ENCODE measurements at places on chromosomes 13 and 19. TPM values are rescaled to one million over a fixed set of nuclear protein-coding genes. Genes with fewer than 3 reads are reported as not detected.

GRCh38 chr19:40921005-40921897 is 39.2 kb upstream of the CYP2A7 start:
- peaks cover 16% of the 10 kb centered on the region for H3K4me1 ChIP-seq
- no peak overlapping the region for H3K4me3 ChIP-seq
- no peaks in the 10 kb centered on the region for H3K36me3 ChIP-seq
- H3K27ac ChIP-seq, result peak overlapping the region; percentile 78

DNA sequence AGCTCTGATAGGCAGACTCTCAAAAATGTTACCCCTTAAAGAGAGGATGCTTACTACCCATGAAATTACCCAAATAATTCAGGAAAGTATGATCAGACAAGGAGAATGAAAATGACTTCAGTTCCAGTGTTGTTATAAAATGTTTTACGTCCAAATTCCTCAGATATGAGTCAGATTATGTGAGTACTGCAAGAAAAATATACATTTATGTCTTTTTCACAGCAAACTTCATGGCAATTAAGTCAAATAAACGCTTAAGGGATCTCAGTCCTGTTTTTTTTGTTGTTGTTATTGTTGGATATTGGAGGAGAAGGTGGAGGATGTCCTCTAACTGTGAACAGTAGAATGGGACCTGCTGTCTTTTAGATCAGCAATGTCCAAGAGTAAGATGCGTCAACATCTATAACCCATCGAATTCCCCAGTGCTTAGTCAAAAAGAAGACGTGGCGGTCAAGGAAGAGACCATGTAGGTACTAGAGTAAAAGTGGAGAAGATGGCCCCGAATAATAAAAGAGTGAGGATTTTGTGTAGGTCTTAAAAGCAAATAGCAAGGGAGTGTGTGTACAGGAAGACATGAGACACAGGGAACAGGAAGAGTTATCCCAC is 215.4 kb upstream of the IRS2 start:
- peaks cover 55% of the 10 kb centered on the region for H3K4me1 ChIP-seq
- DNase-seq, result peak; percentile 40
- H3K36me3 ChIP-seq, result no peaks in the 10 kb centered on the region
- peak overlapping the region; percentile 86 for H3K27ac ChIP-seq
- no peaks in the 10 kb centered on the region for H3K27me3 ChIP-seq
- no peak overlapping the region for H3K4me3 ChIP-seq

DNA sequence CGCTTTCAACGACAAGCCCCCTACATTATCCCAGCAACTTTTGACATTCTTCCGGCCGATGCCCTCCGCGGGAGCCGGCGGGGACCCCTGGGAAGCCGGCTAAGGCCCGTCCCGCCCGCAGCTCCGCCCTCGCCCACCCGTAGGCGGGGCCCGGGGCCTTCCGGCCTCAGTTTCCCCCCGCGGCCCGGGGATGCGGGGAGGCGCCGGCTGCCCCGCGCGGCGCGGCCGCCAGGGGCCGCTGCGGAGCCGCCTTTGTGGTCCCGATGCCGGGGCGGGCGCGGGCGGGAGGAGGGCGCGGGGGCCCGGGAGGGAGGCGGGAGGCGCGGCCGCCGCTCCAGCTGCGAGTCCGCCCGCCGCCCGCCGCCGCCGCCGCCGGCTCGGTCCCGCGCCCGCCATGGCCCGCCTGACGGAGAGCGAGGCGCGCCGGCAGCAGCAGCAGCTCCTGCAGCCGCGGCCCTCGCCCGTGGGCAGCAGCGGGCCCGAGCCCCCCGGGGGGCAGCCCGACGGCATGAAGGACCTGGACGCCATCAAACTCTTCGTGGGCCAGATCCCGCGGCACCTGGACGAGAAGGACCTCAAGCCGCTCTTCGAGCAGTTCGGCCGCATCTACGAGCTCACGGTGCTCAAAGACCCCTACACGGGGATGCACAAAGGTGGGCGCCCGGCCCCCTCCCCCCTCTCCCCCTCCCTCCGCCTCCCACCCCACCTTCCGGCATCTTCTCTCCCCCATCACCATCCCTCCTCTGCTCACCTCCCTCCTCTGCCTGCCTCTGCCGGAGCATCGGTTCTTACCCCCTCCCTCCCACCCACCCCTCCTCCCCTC is at the start of gene CELF5:
Gene CELF5 (plus strand): TSS at position 316 of the 823 bp plus-strand sequence. CDS start 79 bp downstream, at position 395.
- no peaks in the 10 kb centered on the region for H3K4me1 ChIP-seq
- H3K27ac ChIP-seq, result no peak within 1 kb of the TSS
- peak; percentile 36 for DNase-seq

GRCh38 chr13:101626925-101627555 is 174.6 kb downstream of the ITGBL1 start:
- no peaks in the 10 kb centered on the region for H3K27me3 ChIP-seq
- no peak for DNase-seq
- H3K4me1 ChIP-seq, result peaks cover 19% of the 10 kb centered on the region
- H3K4me3 ChIP-seq, result no peak overlapping the region
- peak overlapping the region; percentile 25 for H3K27ac ChIP-seq
- H3K36me3 ChIP-seq, result no peaks in the 10 kb centered on the region

DNA sequence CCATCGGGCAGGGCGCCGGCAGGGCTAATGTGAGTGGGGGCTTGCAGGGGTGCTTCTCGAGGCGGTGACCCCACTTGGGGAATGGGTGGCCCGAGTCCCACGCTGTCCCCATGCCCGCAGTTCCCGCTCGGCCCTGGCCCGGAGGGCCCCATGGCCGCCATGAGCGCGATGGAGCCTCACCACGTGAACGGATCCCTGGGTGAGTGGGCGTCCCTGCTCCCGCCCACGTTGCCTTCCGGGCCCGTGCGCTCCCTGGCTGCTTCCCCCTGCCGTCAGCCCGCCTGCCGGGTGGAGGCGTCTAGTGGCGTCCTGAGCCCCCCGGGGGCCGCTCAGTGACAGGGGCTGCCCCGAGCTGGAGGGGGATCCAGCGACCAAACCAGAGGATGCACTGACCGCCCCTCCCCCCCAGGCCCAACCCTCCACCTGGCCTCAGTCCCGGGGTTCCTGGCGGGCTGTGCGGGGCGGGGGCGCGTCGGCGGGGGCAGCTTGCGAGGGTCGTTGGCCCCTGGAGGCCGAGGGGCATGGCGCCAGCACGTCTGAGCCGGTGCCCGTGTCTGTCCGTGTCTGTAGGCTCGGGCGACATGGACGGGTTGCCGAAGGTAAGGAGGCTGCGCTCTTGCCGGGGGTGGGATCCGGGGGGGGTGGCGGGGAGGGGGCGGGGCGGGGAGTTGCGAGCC is 4.8 kb downstream of the ISYNA1 start:
- no peaks in the 10 kb centered on the region for H3K27me3 ChIP-seq
- DNase-seq, result no peak
- no peak overlapping the region for H3K27ac ChIP-seq
- H3K4me1 ChIP-seq, result no peaks in the 10 kb centered on the region

GRCh38 chr13:34364633-34365032 is 546.7 kb downstream of the RFC3 start:
- peaks cover 12% of the 10 kb centered on the region for H3K4me1 ChIP-seq
- H3K36me3 ChIP-seq, result no peaks in the 10 kb centered on the region
- no peaks in the 10 kb centered on the region for H3K27me3 ChIP-seq
- H3K4me3 ChIP-seq, result no peak overlapping the region

DNA sequence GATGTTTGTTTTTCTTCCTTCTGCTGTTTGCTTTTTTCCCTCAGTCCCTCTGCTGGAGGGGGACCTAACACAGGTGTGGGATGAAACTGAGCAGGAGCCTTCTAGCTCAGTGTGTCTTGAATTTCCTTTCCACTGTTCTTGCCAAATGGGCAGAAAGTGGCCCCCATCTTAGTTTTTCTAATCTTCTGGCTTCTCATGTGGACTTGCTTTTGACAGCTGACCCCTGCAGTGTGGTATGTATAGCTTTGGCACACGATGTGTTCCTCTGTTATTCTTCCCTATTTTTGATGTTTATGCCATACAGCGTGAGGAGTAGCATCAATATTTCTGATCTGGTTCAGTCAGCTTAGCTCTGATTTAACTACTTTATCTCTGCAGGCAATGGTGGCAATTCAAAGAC is 8.3 kb downstream of the LRCH1 start:
- no peaks in the 10 kb centered on the region for H3K36me3 ChIP-seq
- peaks cover 5% of the 10 kb centered on the region for H3K4me1 ChIP-seq
- H3K4me3 ChIP-seq, result no peak overlapping the region
- no peak for DNase-seq
- no peak overlapping the region for H3K27ac ChIP-seq

GRCh38 chr13:100363874-100364273 is 224.7 kb downstream of the GGACT start:
- H3K27me3 ChIP-seq, result no peaks in the 10 kb centered on the region
- H3K4me3 ChIP-seq, result no peak overlapping the region
- H3K36me3 ChIP-seq, result no peaks in the 10 kb centered on the region
- no peak overlapping the region for H3K27ac ChIP-seq
- DNase-seq, result peak; percentile 41

DNA sequence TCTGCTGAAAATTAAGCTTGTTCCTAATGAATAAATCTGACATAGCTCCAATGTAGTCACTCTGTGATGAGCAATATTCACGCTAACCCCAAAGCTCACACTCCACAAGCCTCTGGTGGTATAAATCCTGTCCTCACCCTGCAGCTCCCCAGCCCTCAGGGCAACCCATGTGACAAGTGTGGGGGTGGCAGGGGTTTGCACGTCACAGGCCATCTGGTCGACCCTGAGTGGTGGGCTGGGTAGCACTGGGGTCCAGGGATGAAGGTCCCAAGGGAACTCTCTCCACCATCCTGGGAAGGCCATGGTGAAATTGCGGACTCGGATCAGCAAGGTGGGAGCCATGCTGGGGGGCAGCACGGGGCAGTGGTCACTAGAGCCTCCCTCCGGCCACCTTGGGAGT is 100.0 kb upstream of the SOX1 start:
- H3K27me3 ChIP-seq, result no peaks in the 10 kb centered on the region
- H3K4me3 ChIP-seq, result no peak overlapping the region
- no peak for DNase-seq
- H3K36me3 ChIP-seq, result no peaks in the 10 kb centered on the region

GRCh38 chr13:51729866-51730553 is 74.0 kb downstream of the DHRS12 start:
- H3K27ac ChIP-seq, result no peak overlapping the region
- no peaks in the 10 kb centered on the region for H3K27me3 ChIP-seq
- H3K36me3 ChIP-seq, result peaks cover 15% of the 10 kb centered on the region
- peak; percentile 75 for DNase-seq
- peaks cover 23% of the 10 kb centered on the region for H3K4me1 ChIP-seq
- no peak overlapping the region for H3K4me3 ChIP-seq

GRCh38 chr19:4504297-4504701 is 14.0 kb downstream of the PLIN4 start:
- H3K4me1 ChIP-seq, result peaks cover 10% of the 10 kb centered on the region
- no peaks in the 10 kb centered on the region for H3K27me3 ChIP-seq
- no peak for DNase-seq
- no peak overlapping the region for H3K27ac ChIP-seq
- H3K4me3 ChIP-seq, result no peak overlapping the region
- H3K36me3 ChIP-seq, result peaks cover 17% of the 10 kb centered on the region

- H3K27ac ChIP-seq, result peak overlapping the region; percentile 86
- peaks cover 13% of the 10 kb centered on the region for H3K4me1 ChIP-seq
- no peaks in the 10 kb centered on the region for H3K27me3 ChIP-seq
- H3K4me3 ChIP-seq, result no peak overlapping the region
Measured at GRCh38 chr13:109874484-109875454, 88.4 kb upstream of the IRS2 start.

OR7A5 gene
- total RNA-seq, result not detected

BSG gene
- total RNA-seq, result 557 TPM

CABP5 gene
- total RNA-seq, result not detected

LYPD3 gene
- 3.1 TPM for total RNA-seq
